NCI-H1694 (cell line): ENCODE measurements at places on chromosomes 2 and 18.

DNA sequence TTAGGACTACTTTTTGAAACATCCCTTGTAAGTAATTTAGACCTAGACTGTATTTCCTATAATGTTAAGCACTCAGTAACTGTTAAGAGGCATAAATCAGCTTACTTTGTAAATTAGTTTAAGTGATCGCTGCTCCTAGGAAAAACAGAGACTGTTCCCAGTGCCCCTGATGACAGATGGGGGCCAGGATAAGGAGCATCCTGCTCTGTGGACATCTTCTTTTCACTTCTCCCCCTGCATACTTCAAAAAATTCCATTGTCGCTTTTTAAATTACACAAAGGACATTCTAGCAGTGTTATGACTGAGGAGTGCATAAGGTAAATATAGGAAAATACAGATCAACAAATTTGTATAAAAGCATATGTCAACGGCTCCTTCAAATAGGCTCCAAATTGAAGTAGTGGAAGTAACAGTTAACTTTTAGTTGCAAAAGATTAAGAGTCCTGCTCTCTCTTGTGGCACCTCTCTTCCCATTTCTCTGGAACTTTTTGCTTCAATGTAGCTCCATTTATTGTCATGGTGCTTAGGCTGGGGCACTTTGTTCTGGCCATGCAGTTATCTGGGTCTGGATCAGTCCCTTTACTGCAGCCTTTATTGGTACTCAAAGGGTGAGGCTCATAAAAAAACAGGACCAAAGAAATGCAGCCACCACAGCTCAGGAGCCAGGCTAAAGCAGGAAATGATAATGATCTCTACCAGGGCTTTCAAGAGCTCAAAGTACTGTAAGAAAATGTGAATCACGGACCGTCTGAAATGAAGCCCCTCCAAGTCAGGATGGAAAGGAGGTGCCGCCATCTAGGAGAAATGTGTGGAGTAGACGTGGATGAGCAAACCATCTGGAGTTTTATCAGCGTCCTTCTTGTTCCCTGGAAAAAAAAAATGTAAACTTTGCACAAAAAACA, 162.1 kb upstream of the ZNF516 start:
- DNase-seq = no peak

GRCh38 chr2:5693287-5694201, 1.4 kb downstream of the SOX11 start:
- DNase-seq = peak; percentile 22

GRCh38 chr2:201139836-201140604, 24.1 kb downstream of the CFLAR start:
- no peak for DNase-seq

DNA sequence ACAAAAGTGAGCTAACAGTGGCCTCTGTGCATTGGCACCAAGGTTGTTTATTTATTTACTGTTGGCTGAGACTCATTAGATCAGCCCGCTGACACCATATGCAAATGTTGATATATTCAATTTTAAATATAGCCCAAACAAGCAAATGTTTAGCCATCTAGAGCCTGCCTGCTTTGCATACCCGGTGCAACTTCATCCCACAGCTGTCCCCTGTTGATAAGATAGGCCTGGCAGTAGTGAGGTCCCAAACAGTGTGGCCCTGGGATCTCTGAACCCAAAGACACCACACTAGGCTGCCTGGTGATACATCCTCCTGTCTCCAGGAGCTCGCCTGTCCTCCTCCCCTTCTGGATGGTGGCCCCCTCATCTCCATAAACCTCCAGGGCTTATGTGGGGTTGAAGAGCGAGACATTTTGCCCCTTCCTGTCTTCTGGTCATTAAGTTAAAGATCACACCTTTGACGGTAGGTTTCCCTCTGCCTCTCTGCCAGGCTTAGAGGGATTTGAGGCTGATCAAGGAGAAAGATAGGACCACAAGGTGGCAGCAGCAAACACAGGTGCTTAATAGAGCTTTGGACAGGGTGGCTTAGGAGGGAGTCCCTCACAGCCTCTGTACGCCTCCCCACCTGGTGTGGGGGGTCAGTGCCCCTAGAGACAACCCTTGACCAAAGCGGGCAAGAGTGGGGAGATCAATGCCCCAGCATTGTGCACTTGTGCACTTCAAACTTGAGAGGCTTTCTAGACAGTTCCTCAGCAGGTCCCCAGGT, 23.7 kb upstream of the MYO5B start:
- peak; percentile 31 for DNase-seq
